ENCODE measurements at places on chromosomes 12 and 14. TPM values are rescaled to one million over a fixed set of nuclear protein-coding genes. Genes with fewer than 3 reads are reported as not detected.

GRCh38 chr14:20332431-20332787 lies 670 bp downstream of the CCNB1IP1 start:
- no peak for DNase-seq

DNA sequence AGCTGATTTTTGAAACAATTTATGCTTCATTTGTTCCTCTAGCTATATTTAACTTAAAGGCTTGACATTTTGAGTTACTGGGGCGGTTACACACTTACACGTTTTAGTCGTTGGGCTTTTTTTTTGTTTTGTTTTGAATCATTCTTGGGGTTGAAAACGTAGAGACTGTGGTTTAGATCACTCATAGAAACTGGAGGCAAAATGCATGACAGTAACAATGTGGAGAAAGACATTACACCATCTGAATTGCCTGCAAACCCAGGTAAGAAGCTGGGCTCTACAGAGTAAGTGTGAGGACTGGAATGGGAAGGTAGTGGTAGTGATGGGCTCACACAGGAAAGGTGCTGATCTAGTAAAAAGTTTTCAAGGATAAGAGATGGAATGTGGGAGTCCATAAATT lies at the start of gene CLEC2D:
Gene CLEC2D (plus strand): TSS at position 180 of the 400 bp plus-strand sequence. CDS start 22 bp downstream, at position 202.
- no peak for DNase-seq

Gene WNT5B
- 0.61 TPM for total RNA-seq

GRCh38 chr14:77043984-77044485 lies 15.5 kb upstream of the IRF2BPL start:
- no peak for DNase-seq
